Memory B cell (primary cell): ENCODE measurements at places on chromosomes 3 and 15.

GRCh38 chr3:45034612-45035252 is 8.6 kb downstream of the CLEC3B start:
- no peak for DNase-seq

DNA sequence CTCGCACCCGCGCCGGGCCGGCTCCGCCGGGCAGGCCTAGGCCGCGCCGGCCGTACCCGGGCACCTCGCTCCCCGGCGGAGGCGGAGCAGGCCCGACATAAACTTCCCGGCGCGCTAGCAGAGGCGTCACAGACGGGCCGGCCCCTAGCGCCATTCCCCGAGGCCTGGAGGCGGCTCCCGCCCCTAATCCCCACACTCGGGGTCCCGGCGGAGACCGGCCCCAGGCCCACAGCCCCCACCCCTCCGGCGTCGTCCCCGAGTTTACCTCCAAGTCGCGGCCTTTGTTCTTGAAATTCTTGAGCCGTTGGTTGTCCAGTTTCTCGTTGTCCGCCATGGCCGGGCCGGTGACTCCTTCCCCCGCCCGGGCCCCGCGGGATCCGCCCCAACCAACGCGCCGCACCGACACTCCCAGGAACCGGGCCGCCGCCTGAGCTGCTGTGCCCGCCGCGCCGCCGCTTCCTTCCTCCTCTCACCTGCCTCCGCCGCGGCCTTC is 376 bp downstream of the KPNA4 start:
- DNase-seq, result no peak

DNA sequence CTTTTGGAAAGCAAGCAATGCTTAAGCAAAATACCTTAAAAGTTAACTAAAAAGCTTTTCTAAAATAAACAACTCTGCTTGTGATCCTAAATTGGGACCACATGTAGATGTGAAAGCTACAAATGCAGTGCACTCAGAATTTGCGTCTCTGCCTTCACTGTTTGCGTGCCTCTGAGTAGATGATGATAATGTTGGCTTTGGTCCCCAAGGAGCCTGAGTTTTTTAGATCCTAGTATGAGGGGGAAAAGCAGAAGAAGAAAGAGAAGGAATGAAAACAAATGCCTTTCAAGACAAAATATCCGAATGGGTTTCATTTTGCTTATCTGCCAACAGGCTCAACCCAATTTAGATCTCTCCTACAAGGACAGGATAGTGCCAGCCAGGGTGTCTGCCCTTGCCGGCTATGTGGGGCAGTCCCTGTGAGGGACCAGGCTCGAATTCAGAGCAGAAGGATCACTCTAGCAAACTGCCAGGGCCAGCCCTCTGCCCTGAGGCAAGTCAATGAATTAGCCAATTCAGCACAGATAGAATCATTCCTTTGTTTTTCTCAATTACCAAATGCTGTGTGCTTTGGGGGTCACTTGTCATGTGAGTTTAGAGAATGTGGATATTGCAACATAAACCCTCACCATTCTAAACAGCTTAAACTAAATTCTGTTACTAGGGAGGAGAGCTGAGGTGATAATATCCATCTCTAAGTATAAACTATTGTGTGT is 28.5 kb downstream of the SCG5 start:
- DNase-seq, result no peak

DNA sequence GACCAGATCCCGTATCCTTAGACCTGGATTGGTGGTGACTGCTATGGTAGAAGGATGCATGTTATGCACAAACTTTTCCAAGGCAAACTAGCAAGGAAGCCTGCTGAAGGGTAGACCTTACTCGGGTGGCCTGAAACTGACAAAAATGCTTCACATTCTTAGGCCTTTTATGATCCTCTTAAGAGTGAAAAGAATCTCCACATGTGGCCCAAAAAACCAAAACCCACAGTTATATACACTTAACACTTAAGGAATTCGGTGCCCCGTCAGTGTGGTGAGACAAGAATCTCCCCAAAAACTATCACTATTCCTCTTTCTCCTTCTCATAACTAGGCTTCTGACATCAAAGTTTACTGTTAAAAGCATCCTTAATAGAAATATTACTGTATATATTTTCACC is 130.1 kb upstream of the SOX2 start:
- no peak for DNase-seq

- DNase-seq, result no peak
These were observed 27.9 kb upstream of the SLC6A6 start for GRCh38 chr3:14374444-14374883.

- DNase-seq, result no peak
These were observed 70.5 kb upstream of the SEC13 start for GRCh38 chr3:10391391-10391790.

- DNase-seq, result no peak
These were observed 20.2 kb downstream of the GBE1 start for GRCh38 chr3:81741216-81741615.

DNA sequence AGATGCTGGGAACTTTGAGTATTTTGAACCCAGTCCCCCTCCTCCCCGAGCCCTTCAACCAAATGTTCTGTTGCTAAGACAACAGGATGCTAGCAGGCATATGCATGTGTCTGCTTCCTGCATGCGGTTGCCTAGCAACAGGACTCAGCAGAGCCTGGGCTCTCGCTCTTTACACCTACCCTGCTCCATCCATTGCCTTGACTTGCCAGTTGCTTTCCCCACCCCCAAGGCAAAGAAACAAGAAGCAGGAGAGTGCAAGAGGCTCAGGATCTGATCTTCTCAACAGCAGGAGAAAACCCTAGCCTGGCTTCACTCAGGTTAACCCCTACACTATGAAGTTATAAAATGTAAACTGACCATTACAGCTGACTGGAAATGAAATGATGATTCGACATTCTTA is 393.0 kb downstream of the IGSF11 start:
- no peak for DNase-seq

DNA sequence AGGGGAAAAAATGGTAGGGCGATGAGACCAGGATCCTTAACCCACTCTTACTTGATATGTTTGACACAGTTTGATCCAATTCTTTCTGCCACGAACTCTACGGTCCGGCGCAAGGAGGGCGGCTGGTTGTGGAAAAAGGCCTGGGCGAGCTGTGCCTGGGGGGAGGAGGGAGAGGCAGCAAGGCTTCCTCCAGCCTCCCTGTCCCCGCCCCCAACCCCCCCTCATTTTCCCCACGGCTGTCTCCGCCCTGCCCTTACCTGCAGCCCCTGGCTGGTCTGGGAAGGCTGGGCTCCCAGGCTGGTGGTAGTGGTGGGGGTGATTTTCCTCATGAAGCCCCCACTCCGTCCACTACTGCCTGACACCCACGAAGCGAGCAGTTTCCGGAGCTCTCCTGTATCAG is 8.0 kb downstream of the CDAN1 start:
- DNase-seq, result no peak

- DNase-seq, result no peak
These were observed 951.6 kb downstream of the TUSC7 start for GRCh38 chr3:117660941-117661817.
